IPS DF 19.7 (cell line): ENCODE measurements at places on chromosomes 1 and 21.

- no peak for DNase-seq
These were observed 4.3 kb upstream of the MTFR1L start for GRCh38 chr1:25815208-25816111.

DNA sequence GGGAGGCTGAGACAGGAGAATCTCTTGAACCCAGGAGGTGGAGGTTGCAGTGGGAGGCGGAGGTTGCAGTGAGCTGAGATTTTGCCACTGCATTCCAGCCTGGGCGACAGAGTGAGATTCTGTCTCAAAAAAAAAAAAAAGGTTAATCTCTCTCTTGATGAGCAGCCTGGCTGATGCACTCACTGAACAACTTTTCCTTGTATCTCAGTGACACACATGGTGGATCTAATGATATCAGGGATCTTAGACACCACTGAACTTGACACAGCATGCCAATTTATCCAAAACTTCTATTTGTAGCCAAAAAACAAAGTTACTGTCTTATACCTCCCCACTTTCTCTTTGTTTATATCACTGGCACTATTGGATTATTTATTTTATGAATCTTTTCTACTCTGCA is 16.2 kb downstream of the RHBDL2 start:
- no peak for DNase-seq

GRCh38 chr1:24906760-24907490 is 23.2 kb downstream of the RUNX3 start:
- no peak for DNase-seq

DNA sequence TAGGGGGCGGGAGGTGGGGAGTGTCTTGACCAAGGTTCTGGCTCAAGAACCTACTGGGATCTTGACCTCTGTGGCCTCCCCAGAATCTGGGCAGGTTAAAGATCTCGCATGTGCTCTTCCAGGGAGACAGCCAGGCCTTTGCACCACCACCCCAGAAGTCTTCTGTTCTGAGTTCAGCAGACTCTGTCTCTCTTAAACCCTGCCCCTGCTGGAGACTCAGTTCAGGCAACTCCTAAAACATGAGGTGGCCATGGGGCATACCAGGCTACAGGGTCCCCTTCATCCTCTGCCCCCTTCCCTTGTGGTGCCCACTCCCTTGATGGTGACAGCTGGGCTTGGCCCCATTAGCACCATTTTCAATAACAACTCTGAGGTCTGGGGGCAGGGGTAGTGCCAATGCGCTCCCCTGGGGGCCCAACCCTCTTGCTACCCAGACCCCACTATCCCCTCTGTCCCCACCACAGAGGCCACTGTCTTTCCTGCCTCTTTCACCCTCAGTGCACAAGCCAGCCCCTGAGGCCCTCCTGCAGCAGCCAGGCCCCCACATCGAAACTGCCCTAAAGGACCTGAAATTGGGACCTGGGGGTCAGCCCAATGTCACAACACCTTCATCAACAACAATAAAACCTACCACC is 132.7 kb upstream of the RUNX3 start:
- no peak for DNase-seq

- DNase-seq, result no peak
These were observed 84.6 kb downstream of the SYT2 start for GRCh38 chr1:202625416-202626360.

DNA sequence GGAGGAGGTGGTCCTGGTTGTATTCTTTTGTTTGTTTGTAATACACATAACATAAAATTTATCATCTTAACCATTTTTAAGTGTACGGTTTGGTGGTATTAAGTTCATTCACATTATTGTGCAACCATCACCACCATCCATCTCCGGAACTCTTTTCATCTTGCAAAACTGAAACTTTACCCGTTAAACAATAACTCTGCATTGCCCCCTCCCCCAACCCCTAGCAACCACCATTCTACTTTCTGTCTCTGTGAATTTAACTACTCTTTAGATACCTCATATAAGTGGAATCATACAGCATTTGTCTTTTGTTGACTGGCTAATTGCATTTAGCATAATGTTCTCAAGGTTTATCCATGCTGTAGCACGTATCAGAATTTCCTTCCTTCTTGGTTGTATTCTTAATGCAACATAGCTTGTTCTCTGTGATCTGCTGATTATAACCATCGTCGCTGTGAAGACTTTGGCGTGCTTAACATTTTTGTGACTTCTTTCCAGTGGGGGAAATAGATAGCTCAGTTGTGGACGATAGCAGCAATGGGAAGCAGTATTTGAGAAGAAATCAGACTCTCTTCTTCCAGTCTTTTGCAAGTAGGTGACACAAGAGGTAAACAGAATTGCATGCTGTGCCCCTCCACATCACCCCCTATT is 117.5 kb upstream of the HOOK1 start:
- DNase-seq, result no peak

GRCh38 chr1:29451368-29451892 is 215.1 kb downstream of the PTPRU start:
- no peak for DNase-seq

DNA sequence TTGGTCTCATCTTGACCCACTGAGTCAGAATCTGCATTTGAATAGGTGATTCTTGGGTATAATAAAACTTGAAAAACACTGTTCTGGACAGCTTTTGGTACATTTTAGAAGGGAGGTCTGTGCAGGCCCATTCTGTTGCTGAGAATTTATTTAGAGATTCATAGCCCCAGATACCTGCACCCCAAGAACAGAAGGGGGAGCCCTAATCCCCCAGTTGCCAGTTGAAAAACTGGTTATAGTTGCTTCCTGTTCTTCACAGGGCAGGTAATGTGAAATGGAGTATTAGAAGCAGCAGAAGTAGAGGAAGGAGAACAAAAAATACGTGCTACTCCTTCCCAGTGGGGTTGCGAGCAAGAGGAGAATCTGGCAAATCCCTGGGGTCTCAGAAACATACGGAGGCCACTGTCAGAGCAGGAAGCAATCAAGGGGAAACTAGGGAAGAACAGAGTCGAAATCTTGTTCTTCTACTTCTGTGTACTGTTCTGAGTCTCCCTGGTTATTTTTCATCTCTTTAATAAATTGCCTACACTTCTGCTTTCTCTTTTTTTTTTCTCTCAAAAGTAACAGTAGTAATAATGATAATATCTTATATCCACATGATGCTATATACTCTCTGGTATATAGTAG is 4.6 kb upstream of the CLCA2 start:
- no peak for DNase-seq

DNA sequence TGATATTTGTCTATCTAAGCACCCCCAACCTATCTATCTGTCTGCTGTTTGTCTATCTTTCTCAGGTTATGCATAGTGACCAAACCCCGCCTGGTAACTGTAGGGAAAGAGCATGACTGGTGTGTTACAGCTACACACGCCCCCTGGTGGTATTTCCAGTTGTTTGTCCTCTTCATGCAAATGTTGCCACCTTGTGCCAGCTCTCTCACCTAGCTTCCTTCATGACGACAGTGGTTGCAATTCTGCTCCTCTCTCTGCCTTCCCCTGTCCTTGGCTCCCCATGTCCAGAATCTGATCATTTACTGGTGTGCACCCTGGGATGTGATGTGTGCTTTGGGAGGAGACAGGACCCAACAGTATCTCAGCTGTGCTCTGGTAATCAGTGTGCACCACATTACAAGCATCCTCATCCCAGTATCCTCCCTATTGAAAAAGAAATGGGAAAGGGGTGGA is 8.1 kb upstream of the INKA2 start:
- peak; percentile 71 for DNase-seq

GRCh38 chr1:181783208-181783607 is 278.3 kb downstream of the ZNF648 start:
- DNase-seq, result no peak

DNA sequence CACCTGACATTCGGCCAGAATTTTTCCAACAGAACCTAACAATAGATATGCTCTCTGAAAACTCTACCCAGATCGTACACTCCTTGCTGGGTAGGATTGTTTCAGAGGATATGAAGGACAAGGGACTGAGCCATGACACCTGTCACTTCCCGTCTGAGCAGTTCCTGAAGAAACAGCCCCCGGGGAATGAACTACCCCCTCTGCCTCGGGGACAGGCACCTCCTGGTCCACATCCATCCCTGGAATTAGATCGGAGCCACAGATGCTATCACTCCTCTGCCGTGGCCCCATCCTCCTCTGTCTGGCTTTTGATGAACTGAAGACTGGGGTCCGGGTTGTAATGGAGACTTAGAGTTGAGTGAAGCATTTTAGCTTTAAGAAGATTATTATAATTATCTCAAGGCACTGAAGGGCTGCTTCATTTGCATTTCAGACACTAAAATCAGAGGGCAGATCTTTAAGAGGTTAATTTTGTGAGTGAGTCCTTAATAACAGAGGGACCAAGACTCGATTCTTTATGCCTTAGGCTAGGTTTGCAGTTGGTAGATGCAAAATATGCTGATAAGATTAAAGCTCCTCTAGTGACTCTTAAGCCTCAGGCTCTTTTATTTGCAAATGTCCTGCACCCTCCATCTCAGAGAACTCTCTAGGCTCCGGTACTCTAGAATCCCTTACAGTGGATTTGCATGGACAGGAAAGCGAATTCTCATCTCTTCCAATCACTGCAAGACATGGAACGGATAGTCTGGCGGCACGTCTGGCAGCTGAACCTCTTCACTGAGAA is 333.8 kb downstream of the KIF26B start:
- no peak for DNase-seq

DNA sequence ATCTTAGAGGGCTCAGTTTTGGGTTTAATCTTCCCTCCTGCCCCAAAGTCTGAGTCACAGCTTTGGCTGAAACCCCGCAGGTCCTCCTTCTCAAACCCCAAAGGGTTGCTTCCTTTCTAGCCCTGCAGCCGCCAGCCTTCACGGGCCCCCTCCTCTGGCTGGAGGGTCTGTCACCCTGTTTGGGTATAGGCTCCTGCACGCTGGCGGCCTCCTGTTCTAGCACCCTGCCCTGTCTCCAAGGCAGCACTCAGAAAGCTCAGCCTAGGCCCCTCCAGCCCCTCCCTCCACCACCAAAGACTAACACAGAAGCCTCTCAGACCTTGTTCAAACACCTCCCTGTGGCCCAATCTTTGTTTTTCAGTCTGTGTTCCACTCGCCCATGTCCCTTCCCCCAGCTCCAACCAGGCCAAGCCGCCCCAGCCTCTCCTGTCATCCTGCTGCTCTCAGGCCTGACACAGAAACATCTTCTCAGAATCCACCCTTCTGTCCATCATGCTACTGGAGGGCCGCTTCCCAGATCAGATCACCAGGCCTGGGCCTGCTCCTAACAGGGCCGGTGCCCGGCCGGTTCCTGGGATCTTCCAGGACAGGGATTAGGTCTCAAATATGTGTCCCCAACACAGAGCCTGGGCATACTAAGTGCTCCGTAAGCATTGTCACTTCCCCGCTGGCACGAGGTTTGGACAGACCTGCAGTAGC is 35.6 kb downstream of the HTR6 start:
- DNase-seq, result no peak

DNA sequence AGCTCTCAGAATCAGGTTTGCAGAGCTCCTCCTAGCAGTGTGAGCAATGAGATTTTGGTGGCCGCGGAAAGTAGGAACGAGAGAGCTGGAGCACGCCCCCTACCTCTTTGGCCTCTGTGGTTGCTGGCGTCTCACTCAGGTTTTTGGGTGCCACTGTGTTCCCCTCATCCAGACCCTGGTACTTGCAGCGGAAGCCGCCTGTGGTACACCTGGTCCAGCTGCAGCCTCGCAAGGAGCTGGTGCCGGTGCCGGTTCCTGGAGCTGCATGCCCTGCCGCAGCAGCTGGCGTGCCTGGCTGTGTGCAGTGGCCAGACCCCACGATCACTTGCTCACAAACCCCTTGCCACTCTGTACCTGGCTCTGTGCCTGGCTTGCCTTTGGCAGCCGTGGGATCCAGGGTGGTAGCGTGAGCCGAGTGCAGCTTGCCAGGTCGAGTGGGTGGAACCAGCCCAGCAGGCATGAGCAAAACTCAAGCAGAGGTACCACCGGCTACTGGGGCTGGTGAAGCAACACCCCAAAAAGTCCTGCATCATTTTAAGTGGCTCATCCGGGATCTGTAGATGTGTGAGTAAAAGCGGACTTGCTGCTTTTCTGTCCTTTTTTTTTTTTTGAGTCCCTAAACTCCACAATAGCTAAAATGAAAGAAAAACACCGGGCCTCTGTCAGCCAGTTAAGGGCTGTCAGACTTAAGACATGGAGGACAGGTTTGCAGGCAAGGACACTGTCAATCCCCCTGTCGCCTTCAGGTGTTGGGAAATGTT is 844.9 kb downstream of the KCNT2 start:
- DNase-seq, result no peak

DNA sequence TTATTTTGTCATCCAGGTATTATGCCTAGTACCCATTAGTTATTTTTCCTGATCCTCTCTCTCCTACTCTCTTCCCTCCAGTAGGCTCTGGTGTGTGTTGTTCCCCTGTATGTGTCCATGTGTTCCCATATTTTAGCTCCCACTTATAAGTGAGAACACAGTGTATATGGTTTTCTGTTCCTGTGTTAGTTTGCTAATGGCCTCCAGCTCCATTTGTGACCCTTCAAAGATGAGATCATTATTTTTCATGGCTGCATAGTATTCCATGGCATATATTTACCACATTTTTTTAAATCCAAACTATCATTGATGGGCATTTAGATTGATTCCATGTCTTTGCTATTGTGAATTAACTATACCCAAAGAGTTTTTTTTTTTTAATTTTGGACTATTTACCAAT is 1675.7 kb upstream of the B3GALT2 start:
- no peak for DNase-seq

- no peak for DNase-seq
These were observed 1.5 kb downstream of the CORT start for GRCh38 chr1:10451287-10451686.

DNA sequence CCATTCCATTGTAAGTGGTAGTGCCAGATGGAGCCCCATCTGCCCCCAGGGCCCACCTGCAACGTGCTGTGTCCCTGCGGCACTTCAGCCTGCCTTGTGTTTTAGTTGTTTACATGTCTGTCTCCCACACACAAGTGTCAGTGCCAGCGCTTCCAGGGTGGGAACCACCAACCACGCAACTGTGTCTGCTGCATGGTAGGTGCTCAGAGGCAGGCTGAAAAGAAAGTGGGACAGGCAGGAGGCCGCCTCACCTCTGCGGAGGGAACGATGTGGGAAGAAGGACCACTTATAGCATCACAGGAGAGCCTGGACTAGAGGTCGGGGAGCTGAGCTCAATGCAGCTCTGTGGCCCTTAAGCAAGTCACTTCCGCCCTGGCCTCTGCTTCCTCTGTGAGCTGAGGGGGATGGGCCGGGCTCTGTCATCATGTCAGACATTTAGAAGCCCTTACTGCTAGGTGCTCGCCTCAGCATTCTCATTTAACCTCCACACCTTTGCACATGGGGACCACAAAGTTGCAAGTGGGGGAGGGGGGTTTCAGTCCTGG is 17.9 kb downstream of the SLC9A1 start:
- no peak for DNase-seq

- no peak for DNase-seq
These were observed 10.9 kb upstream of the METTL25B start for GRCh38 chr1:156717351-156717750.
